ENCODE measurements at places on chromosomes 3 and 15.

DNA sequence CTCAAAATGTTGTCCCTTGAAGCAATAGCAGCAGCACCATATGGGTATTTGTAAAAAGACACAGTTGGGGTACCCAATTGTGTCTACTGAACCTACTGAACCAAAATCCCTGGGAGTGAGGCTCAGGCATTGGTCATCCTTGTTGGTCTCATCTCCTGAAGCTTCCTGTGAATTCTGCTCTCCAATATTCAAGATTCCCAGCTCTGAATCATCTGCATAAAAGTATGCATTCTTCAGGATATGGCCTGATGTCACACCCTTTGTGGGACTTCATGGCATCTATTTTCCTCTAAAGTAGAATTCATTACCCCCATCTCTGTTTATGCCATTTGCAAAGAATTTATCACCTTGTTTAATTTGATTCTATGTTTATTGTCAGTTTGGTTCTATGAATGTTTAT lies 13.3 kb upstream of the PTX3 start:
- no peak for DNase-seq

DNA sequence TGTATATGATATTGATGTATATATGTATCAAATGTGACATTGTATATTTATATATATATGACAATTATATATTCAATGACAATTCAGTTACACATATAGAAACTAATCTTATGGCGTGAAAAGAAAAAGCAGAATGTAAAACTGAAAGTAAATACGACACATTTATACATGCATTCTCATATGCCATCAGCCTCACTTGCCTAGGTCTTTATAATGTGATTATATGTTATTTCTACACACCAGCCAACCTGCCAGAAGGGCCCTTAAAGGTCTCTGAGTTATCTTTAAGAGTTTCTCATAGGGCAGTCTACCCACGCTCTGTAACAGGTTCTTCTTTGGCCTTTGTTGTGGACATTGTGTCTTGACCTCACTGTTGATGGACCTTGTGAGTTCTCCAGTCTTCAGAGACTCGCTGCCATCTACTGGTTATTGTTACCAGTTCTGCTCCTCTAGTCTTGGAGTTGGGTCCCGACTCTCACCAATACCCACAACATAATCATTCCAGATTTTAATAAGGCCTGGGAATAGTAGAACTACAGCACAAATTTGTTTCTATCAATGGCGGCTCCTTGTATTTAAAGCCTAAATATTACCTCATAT lies 371.5 kb upstream of the GOLIM4 start:
- no peak for DNase-seq

DNA sequence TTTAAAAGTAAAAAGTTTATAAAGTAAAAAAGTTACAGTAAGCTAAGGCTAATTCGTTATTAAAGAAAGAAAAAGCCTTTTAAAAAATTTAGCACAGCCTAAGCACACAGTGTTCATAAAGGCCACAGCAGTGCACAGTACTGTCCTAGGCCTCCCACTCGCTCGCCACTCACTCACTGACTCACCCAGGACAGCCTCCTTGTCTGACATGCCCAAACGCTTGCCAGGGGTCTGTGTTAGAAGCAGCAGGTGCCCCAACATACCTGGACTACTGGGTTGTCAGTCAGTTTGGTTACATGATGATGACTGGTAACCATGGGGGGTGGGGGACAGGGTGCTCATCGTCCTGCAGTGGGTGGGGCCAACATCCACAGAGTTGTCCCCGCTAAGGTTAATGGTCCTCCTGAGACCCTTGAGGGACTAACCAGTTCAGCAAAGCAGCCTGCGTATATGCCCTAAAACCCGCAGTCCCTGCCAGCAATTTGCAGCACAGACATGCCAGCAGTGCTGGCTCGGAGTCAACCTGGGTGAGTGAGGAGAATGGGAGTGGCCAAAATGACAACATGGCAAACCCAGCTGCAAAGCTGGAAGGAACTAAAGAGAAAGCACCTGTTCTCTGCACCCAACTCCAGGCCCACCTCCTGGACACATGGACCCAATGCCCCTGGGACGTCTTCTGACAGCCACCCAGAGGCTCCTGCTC lies 49.2 kb downstream of the CYFIP1 start:
- DNase-seq: no peak

- DNase-seq: no peak
Observed at GRCh38 chr3:14793126-14793857, 25.5 kb upstream of the FGD5 start.

DNA sequence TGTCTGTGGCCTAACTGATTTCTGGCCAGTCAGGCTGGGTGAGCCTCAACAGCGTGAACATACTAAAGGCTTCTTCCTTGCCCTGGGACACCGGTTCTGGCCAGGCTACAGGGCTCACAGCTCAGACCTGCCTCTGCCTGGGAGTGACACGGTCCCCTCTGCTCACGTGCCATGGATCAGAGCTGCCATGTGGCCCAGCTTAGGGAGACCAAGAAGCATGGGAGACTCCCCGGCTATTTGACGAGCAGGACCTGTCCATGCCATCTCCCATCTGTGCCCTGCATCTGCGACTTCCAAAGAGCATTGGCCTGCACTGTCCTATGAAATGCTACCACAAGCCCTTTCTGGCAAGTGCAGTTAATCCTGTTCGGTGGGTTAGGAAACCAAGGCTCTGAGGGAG lies 57.4 kb downstream of the APBA2 start:
- no peak for DNase-seq

- no peak for DNase-seq
Observed at GRCh38 chr3:18300916-18301315, 124.2 kb downstream of the SATB1 start.

DNA sequence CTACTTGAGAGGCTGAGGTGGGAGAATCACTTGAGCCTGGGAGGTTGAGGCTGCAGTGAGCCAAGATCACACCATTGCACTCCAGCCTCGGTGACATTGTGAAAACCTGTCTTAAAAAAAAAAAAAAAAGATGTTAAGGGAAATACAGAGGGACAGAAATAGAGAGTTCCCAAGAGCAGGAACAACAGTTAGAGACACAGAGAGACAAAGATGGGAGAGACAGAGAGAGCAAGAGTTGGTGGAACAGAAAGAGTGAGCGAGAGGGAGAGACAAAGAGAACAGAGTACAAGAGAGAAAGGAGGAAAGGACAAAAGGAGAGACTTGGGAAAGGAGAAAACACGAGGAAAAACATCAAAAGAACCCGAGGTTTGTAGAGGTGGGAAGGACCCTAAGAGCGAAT lies 35.8 kb downstream of the BHLHE40 start:
- DNase-seq: no peak

DNA sequence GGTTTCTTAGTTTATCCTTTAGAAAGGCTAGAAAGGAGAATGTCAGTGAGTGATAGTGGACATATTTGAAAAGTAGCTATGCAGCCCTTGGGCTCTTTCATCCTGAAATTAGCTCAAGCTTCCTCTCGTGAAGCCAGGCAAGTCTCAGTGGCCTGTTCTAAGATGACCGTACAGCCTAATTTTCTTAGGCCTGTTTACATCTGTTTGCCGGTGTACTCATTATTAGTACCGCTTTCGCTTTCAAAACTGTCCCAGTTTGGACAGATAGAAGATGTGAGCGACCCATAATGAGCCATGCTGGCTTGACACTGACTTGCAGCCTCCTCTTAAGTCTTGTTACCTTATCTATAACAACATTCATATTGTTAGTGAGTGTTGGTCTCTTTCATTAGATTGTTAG lies 5.7 kb upstream of the ARL14 start:
- DNase-seq: no peak

- DNase-seq: no peak
Observed at GRCh38 chr15:31349233-31350141, 22.9 kb downstream of the KLF13 start.

DNA sequence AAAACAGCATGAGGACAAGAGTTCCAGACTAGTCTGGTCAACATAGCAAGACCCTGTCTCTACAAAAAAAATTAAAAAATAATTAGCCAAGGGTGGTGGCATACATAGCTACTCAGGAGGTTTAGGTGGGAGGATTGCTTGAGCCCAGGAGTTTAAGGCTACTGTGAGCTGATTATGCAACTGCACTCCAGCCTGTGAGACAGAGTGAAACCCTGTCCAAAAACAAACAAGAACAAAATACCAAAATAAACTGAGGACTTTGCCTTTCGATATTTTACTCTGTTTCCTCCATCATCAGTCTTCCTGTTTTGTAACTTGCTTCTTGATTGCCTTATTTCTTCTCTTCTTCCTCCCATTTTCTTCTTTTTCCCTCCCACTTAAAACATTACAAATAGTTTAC lies 504.4 kb downstream of the ROBO1 start:
- DNase-seq: no peak

- no peak for DNase-seq
Observed at GRCh38 chr3:120554812-120555606, 41.1 kb upstream of the NDUFB4 start.

GRCh38 chr3:43405888-43406642 lies 119.7 kb downstream of the SNRK start:
- DNase-seq: no peak

DNA sequence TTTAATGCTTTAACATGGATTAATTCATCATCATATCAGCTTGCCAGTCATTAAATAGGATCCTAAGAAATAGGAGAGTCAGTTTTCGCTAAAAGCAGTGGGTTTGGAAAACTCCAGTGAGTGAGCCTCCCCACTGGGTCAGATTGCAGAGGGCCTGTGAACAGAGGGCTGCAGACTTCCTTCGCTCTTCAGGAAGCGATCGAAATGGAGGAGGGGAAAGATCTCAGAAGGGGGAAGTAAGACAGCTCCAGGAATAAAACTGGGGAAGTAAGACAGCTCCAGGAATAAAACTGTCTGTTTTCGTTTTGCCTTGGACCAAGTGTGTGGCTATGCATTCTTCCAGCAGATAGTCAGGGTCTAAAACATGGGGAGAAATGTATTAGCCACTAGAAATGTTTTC lies 124.8 kb upstream of the C15orf61 start:
- no peak for DNase-seq

DNA sequence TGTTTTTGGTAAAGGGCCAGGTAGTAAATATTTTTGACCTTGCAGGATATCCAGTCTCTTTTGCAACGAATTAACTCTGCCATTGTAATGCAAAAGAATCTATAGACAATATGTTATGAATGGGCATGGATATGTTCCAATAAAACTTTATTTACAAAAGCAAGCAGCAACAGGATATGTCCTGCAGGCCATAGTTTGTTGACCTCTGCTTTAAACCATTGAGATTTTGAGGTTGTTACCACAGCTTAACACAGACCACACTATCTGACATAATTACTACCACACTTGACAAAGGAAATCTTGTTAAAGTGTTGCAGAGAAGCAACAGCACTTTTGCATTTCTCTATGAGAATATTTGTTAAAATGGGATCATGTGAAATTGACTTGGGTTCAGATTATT lies 349.3 kb downstream of the ERC2 start:
- no peak for DNase-seq

GRCh38 chr3:38271553-38271952 lies 5.9 kb downstream of the SLC22A13 start:
- no peak for DNase-seq

DNA sequence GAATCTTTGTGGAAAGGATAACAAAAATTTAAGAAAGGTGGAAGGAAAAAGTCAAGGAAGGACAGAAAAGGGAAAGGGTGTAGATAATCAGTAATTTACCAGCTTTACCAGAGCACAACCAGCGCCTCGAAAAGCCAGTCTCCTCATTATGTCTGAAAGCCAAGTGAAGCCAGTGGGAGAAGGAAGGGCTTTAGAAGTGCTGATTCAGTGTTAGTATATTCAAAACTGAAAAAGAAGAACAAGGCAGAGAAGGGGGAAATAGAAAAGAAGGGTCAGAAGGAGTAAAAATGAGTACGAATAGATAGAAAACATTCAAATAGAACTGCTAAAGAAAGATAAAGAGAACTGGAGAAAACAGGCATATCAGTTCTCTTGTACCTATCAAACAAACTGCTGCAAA lies 4.1 kb downstream of the PBRM1 start:
- no peak for DNase-seq

DNA sequence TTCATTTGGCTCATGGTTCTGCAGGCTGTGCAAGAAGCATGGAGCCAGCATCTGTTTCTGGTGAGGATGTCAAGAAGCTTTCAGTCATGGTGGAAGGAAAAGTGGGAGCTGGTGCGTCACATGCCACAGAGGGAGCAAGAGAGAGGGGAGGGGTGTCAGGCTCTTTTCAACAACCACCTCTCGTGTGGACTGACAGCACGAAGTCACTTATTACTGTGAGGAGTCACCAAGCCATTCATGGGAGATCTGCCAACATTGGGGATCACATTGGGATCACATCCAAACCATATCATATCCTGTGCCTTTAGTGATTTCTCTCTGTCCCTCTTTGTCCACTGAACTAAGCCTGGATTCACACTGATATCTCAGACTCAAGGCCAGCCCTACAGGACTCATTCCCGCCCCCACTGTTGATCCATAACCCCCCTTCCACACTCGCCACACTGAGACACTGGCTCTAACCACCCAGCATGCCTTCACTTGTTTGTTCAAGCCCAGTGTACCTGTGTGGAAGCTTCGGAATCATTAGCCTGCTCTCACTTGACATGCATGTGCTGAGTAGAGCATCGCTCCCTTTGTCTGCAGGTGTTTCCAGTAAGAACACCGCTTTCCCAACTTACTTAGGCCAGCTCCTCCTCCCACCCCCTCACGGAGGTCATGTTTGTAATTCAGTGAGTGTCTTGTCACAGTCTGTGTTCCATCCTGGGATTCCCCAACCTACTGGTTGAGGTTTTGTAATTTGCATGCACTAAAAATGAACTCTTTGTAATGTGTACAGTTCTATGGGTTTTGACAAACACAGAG lies 132.2 kb downstream of the KLF13 start:
- DNase-seq: no peak

- DNase-seq: no peak
Observed at GRCh38 chr15:74829486-74829885, 3.1 kb downstream of the CPLX3 start.

DNA sequence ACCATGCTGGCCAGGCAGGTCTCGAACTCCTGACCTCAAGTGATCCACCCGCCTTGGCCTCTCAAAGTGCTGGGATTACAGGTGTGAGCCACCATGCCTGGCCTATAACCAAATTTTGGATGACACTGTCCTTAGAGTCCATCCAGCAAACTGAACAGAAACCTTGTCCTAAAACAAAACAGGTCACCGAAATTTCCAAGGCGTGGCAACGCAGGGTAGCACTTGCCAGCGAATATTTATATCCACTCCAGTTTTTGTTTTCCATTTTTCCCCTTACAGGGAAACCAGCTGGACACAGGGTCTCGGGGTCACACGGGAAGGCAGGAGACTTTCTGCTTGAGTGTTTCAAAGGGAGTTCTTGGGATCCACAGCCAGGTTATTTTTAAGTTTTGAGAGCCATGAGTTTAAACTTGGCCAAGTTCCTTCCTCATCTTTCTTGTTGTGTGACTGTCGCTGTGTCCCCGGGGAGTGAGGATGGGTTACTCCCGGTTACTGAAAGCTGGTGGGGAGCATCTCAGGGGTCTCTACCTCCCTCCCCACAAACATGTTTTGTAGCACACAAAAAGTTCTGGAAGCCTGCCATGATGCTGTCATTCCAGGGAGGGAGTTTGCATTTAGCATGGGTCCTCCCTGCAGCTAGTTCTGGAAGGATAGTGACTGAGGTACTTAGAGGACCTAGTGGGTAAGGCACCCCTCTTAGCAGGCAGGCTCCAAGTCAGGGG lies 12.6 kb downstream of the LIMD1 start:
- DNase-seq: no peak
